ENCODE measurements at places on chromosomes 5 and 9.

- DNase-seq = peak; percentile 70
These were observed 779 bp downstream of the PKN3 start for GRCh38 chr9:128702949-128703615.

DNA sequence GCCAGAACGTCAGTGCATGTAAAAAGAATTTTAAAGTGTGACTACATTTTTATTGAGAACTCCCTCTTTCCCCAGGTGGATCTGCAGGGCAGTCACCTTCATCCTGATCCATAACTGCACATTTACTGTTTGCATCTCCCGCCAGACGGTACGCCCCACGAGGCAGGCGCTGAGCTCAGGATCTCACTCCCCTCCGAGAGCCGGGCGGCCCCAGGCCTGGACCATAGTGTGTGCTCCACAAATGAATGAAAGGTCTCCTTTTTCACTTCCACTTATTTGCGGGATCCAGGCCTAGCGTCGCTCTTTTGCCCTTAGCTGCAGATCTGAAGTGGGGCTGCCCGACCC, 378 bp downstream of the DROSHA start:
- DNase-seq = peak; percentile 70

GRCh38 chr5:109803854-109804253, 114.1 kb downstream of the MAN2A1 start:
- no peak for DNase-seq

- no peak for DNase-seq
These were observed 60.4 kb upstream of the GPBP1 start for GRCh38 chr5:57113481-57113880.

GRCh38 chr9:1048231-1048619, 1.9 kb upstream of the DMRT2 start:
- no peak for DNase-seq

DNA sequence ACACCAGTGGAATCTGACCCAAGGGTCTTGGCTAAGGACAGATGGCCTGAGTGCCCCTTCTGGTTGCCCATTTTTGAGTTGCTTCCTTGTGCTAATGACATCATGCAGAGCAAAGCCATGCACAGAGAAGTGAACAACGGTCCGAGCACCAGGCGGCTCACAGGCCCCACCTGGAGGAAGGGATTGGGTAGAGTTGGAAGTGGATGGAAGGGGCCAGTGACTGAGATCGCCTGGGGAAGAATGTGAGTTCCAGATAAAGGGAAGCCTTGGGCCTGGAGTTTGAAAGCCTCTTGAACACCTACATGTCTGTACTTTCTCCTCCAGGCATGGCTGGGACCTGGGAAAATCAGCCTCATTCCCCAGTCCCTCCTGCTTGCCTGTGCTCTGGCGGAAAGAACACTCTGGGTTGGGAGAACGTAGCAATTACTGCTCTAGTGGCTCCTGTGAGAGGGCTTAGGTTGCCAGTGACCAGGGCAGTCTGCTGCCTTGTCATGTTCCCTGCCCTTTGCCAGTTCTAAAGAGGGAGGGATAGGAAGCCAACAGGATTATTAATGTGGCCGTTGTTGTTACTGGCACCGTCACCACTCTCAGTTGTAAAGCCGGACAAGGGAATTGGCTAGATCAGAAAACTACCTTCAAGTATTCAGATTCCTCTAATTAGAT, 62.5 kb upstream of the PTPN3 start:
- DNase-seq = no peak

DNA sequence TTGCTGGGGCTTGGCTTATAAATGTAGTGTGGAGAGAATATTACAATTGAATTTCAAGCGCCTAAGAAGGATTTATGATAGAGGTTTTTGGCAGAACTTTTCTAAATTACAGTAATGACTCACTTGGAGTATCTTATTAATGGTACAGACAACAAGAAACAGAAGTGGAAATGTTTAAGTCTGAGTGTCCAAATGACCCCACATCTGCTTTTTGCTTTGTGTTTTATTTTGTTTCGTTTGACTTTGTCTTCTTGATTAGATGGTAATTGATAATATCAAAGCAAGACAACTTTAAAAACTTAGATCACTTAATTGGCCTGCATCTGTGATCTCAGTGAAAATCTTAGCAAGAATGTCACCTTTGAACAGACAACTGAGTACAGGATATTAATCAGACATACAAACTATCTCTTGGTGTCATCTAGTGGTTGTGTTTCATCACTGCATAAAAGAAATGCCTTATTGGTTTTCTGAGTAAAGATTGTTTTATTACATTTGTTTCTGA, 577.4 kb downstream of the ISL1 start:
- DNase-seq = no peak

DNA sequence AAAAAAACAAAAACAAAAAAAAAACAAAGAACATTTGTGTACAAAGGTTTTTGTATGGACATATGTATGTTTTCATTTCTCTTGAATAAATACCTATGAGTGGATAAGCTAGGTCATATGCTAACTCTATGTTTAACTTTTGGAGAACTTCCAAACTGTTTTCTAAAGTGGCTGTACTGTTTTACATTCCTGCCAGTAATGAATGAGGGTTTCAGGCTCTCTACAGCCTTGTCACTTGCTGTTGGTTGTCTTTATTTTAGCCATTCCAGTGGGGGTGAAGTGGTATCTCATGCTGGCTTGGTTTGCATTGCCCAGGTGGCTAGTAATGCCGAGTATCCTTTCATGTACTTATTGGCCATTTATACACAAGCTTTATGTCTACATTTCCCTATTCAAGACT, 9.1 kb upstream of the TRIO start:
- DNase-seq = no peak

DNA sequence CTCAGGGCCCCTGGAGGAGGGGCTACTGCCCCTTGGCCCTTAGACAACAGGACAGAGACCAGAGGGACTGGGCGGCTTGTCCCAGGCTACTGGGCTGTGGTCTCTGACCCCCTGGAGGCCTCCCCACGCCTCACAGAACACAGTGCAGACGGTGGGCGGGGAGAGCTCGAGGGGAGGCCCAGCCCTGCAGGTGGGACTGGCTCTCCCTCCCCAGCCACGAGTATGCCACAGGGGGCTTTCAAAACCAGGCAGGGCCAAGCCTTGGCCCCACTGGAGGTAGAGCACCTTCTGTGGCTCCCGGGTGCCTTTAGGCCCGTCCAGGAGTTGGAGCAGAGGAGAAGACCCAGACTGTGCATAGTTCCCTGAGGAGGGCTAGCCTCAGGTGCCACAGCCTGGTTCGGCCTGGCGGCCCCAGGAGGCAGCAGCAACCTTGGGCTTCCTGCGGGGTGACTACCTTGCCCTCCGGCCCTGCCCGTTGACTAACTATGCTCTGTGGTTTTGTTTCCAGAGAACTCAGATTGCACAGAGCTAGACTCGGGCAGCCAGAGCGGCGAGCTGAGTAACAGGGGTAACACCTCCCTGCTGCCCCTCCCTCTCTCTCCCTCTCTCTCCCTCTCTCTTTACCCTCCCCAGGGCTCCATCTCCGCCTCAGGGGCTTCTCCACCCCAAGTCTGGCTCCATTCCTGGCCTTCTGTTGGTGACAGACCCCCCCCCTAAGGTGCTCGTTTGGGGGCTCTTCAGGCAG, 15.5 kb downstream of the CARD19 start:
- DNase-seq = no peak

- no peak for DNase-seq
These were observed 262.0 kb downstream of the MAN2A1 start for GRCh38 chr5:109951758-109952157.

DNA sequence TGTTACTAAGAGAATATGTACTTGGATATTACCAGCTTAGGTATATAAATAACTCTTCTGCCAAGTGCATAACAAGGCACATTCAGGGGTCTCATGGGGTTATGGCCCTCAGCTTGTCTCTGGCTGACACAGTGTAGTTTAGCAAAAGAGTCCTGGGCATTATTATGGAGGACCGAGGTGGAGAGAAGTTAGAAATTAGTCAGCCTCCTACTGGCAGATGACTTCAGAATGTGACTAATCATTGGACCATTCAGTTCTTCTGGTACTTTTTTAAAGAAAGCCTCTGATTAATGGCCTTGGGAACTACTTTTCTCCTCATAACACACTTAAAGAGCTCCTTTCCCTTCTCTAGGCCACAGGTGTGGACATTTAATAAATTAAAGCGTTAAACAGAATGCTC, 178.9 kb downstream of the SH3GL2 start:
- no peak for DNase-seq

DNA sequence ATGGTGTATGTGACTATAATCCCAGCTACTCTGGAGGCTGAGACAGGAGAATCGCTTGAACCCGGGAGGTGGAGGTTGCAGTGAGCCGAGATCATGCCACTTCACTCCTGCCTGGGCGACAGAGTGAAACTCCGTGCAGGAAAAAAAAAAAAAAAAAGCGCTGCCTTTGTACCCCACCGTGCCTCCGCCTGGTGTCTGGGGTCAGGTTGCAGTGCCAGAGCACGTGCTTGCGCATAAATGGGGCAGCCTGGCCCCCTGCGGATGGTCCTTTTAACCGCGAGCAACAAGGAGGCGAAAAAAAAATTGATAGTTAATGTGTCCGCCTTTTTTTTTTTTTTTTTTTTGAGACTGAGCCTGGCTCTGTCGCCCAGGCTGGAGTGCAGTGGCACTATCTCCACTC, 6.3 kb upstream of the CCNB1 start:
- no peak for DNase-seq

GRCh38 chr9:111151537-111151936, 113.3 kb upstream of the LPAR1 start:
- no peak for DNase-seq

DNA sequence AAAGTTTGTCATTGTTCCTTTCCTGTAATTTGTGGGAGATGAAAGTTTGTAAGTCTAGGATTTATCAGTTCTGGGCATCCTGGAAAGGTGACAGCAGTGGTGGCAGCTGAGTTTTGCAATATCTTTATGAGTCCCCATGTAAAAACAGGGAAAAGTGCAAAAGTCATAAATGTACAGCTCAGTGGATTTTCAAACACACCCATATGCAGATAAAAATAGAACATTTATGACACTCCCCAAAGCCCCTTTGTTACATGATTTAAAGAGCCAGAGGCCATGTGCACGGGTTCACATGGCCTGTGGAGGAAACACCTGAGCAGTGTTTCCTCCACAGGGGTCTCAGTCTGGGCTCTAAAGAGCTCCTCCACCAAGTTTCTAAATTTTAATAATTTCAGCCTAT, 6.3 kb downstream of the TMEM38B start:
- no peak for DNase-seq

DNA sequence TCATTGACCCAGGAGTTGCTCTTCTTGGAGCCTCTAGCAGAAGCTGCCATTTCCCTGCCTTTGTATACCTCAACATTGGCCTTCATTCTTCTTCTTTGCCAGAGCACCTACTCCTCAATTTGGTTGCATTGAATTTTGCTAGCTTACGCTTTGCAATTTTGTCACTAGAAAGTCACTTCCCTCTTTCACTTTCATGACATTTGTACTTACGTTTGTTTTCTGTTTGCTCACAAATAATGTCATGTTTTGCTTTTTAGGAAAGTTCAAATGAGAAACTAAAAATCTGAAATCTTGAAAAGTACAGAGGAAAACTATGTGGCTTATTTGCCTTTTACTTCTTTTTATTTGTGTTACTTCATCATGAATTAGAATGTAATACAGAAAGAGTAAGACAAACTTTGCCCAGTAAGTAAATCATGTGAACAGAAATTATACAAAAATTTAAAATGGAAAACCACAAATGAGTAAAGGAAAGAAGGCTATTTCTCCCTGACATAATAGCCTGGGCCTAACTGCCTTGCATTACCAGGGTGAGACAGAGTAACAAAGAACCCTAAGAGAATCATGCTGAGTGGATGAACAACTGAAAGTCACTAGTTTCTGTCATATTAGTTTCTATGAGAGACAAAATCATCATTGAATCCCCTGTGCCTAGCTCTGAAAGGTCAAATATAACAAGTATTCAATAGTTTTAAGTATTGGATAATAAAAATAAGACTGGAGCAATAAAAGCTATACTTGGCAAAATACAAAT, 7.4 kb upstream of the IFNA1 start:
- no peak for DNase-seq

GRCh38 chr9:23554686-23555085, 271.4 kb downstream of the ELAVL2 start:
- no peak for DNase-seq

- no peak for DNase-seq
These were observed 8.9 kb upstream of the SPIN1 start for GRCh38 chr9:88379352-88379751.

DNA sequence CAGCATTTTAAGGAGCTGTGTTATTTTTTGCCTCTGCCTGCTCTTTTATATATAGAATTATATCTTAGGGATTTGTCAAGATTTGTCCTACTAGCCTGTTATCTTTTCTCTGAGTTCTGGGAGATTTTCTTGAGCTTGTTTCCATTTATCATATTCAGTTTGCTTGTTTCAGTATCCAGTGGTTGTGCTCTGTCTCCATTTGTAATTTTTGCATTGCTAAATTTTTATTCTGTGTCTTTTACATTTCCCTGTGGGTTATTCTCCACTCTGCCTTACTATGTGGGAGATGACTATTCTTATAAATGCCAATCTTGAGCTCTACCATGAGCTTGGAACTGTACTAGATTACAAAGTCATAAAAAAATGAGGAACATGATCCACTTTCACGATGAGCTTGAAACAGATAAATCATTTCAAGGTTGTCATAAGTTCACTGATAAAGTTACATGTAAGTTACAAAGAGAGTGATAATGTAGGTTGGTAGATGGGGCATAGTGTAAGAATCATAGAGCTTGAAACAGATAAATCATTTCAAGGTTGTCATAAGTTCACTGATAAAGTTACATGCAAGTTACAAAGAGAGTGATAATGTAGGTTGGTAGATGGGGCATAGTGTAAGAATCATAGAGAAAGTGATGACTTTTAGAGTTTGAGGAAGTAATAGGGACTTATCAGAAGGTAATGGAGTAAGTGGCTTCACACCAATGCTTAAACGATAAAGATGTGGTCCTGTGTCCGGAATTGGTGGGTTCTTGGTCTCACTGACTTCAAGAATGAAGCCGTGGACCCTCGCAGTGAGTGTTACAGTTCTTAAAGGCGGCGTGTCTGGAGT, 287.3 kb downstream of the ADGRV1 start:
- DNase-seq = no peak

- DNase-seq = no peak
These were observed 25.3 kb upstream of the APBA1 start for GRCh38 chr9:69697475-69697874.

All from activated CD8-positive, alpha-beta memory T cell treated with anti-CD3 and anti-CD28 coated beads, Interleukin-2, amount 50 U/mL, for 48 hours (primary cell).